ENCODE measurements at places on chromosomes 1 and 21.
A peak's percentile ranks its signal among the peaks of the same experiment; 100 is the strongest.

- DNase-seq = no peak
Observed at GRCh38 chr1:224042557-224043118, 71.3 kb upstream of the FBXO28 start.

DNA sequence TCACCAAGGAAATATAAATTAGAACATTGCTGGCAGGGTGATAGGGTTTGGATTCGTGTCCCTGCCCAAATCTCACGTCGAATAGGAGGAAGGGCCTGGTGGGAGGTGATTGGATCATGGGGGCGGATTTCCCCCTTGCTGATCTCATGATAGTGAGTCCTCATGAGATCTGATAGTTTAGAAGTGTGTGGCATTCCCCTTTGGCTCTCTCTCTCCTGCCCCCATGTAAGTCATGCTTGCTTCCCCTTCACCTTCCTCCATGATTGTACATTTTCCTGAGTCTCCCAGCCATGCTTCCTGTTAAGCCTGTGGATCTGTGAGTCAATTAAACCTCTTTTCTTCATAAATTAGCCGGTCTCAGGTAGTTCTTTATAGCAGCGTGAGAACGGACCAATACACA, 60.6 kb downstream of the VPS26C start:
- no peak for DNase-seq

DNA sequence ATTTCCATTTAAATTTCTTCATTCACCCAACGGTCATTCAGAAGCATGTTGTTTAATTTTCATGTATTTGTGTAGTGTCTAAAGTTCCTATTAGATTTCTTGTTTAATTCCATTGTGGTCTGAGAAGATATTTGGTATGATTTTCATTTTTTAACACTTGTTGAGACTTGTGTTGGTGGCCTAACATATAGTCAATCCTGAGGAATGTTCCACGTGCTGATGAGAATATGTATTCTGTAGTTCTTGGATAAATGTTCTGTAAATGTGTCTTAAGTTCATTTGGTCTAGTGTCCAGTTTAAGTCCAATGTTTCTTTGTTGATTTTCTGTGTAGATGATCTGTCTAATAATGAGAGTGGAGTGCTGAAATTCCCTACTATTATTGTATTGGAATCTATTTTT, 22.7 kb upstream of the LCE5A start:
- DNase-seq = no peak

- no peak for DNase-seq
Observed at GRCh38 chr1:18139198-18139981, 31.8 kb downstream of the IGSF21 start.

- no peak for DNase-seq
Observed at GRCh38 chr1:12519693-12520364, 98.2 kb downstream of the DHRS3 start.

- DNase-seq = peak; percentile 51
Observed at GRCh38 chr1:101284021-101284420, 47.2 kb downstream of the S1PR1 start.

GRCh38 chr1:42305639-42306038, 29.4 kb downstream of the FOXJ3 start:
- no peak for DNase-seq

DNA sequence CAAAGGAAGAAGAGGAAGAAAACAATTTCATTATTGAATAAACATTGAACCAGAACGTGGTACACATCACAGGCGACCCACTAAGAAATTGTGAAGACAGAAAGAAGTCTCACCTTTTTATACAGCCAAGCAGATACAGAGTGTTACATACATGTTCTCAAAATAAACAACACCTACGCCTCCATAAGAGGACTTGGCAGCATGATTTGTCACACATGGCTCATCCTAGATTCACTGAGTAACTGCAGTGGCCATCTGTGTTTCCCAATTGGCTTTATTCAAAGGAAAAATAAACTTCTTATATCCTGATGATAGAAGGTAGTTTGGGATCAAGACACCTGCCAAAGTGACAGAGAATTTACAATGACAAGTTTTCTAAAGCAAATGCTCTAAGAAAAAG, 7.6 kb upstream of the KRTAP19-8 start:
- DNase-seq = no peak

- no peak for DNase-seq
Observed at GRCh38 chr1:86852782-86853408, 61.0 kb downstream of the SELENOF start.

DNA sequence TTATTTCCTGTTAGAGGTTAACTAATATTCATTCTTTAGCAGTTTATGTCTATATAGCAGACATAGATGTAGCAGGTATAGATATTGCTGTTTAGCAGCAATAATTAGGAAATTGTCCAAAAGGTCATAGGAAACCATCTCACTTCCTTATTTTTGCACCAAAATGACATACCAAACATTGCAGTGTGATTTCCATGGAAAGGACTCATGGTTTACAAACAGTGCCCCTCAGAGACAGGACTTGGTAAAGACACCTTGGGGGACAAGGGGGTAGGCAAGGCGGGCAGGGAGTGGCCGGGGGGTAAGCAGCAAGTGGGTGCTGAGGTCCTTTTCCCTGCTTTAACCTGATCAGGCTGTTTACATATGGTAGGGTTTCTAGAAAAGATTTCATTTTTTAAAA, 30.5 kb downstream of the BATF3 start:
- no peak for DNase-seq

GRCh38 chr1:228474507-228474906, 12.7 kb upstream of the RNF187 start:
- DNase-seq = no peak

- no peak for DNase-seq
Observed at GRCh38 chr1:84887261-84887934, 5.6 kb downstream of the LPAR3 start.

DNA sequence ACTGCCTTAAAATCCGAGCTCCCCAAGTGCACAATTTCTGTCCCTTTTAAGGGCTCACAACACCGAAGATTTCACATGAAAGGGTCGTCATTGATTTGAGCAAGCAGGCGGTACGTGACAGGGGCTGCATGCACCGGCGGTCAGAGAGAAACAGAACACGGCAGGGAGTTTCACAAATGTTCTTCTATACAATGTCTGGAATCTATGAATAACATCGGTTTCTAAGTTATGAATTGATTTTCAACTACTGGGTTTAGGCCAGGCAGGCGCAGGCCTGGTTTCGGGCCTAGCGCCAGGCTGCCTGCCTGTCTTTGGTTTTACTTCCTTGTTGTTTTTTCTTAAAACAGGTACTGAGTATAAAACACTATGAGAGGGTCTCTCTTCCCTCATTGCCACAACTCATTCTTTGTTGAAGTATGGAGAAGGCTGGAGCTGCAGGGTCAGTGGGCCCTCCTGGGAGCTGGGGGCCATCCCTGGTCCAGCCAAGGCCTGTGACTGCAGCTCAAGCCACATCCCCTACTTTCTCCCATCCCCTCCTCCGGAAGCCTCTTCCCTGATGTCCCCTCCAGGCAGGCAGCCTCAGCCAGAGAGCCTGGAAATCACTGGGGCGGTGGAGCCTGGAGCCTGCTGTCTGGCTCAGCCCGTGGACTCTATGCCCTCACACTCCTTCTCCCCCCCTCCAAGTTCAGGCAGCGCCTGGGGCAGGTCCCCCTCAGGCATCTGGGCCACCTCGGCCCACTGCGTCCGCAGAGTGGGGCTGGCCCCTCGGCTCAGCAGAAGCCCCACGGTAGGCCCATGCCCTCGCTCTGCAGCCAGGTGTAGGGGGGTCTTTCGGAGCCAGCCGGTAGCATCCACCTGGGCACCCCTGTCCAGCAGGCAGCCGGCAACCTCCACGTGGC, 2.4 kb downstream of the ANKRD65 start:
- no peak for DNase-seq

GRCh38 chr21:42189431-42189830, 29.5 kb upstream of the ABCG1 start:
- DNase-seq = no peak

DNA sequence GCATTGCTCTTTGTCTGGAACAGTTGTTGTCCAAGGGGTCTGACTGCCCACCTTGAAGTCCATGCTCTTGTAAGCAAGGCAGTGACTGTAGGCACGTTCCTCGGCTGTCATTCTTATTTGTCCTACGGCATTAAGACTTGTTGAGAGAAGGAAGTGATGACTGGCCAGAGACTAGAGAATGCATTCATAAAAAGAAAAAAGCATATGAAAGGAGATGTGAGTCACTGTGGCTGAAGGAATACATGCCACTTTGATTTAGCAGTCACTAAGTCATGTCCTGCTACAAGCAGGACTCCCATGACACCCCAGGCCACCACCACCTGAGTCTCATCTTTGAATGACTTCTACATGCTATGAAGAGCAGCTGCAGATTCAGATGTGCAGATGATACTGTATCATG, 50.5 kb downstream of the CNN3 start:
- DNase-seq = no peak

DNA sequence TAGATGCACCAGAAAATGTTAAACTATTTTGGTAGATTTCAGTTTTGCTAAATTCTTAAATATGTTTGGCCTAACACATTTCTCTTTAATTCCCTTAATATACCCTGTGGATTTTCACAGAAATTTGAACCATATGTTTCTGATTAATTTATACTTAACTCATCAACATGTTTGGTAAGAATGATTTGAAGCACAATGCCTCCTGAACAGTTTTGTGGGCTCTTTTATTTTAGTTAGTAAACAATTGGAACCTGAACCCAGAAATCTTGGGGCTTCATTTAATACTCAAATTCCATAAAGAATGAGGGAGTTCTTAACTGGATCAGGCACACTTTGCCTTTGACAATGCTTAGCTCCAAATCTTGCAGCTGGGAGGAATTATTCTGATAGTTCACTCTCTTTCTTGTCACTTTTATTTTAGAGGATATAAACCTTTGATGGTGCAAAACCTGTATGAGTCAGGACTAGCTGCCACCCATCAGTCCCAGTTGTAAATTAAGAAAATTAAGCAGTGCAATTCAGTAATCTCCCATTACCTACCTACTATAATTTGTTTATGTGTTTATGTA, 24.6 kb upstream of the LYPLAL1 start:
- DNase-seq = no peak

- no peak for DNase-seq
Observed at GRCh38 chr1:183845681-183846080, 40.8 kb downstream of the RGL1 start.

- DNase-seq = peak; percentile 73
Observed at GRCh38 chr1:160083968-160084770, 2.8 kb downstream of the KCNJ9 start.

GRCh38 chr1:95094923-95095322, 22.2 kb upstream of the ALG14 start:
- DNase-seq = no peak

DNA sequence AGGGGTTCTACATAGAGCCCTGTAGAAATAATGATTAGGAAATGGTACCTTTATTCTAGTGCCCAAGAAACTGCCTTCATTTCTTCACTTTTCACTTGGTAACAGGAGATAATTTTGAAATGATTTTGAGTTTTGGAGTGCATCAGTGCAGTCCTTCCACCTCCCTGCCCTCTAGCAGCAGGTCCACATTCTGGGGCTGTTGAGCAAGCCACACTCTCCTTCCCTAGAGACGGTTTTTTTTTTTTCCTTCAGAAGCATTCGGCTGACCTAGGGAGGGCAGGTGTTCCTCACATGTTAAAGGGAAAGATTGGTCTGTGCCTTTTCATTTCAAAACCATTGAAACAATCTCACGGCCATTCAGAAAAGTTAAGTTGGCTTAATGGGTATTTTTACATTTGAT, 39.8 kb downstream of the SLC37A1 start:
- DNase-seq = no peak

GRCh38 chr1:94878329-94878728, 48.6 kb downstream of the CNN3 start:
- no peak for DNase-seq

GRCh38 chr1:58926152-58926551, 142.3 kb upstream of the JUN start:
- DNase-seq = no peak

GRCh38 chr1:150976879-150977694, 2.5 kb upstream of the CERS2 start:
- DNase-seq = peak; percentile 86

DNA sequence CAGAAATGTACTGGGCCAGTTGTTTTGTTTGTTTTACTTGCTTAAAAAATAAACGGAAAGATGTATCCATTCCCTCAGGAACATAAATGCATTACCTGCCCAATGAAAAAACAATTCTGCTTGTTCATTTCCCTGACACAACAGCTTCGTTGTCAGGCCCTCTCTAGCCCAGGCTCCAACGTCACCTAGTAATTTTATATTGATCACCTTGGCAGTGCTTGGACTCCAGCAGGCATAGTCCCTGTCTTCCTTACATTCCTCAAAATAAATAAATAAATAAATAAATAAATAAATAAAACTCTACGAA, 1.2 kb downstream of the CEP170 start:
- no peak for DNase-seq

- DNase-seq = peak; percentile 20
Observed at GRCh38 chr1:53369034-53369750, 41.3 kb upstream of the LRP8 start.
